ENCODE measurements at places on chromosomes 2 and 18.

GRCh38 chr2:37330681-37331080 lies 6.0 kb upstream of the PRKD3 start:
- no peak for DNase-seq

DNA sequence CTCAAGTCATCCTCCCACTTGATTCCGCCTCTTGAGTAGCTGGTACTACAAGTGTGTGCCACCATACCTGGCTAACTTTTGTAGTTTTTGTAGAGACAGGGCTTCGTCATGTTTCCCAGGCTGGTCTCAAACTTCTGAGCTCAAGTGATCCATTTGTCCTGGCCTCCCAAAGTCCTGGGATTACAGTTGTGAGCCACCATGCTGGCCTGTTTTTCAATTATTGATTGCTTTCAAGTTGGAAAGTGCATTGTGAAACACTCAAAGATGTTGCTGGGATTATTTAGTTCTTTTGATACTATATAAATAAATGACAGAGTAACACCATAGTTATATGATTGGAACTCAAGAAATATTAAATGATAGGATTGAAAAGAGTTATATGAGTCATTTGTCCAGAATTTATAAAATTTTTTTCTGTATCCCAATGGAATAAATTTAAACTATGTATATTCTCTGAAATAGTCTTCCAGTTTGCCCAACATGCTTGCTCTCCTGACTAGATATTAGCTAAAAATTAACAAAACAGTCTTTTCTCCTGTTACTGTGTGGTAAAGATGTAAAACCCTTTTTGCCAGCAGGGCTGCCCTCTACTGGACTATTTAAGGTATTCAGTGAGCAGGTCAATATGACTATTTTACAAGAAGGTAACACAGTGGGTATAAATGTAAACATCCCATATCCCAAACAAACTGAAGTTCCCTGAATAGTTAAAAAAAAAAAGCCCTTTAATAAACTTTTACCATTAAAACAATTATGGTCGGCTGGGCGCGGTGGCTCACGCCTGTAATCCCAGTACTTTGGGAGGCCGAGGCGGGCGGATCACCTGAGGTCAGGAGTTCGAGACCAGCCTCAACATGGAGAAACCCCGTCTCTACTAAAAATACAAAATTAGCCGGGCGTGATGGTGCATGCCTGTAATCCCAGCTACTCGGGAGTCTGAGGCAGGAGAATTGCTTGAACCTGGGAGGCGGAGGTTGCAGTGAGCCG lies 42.7 kb downstream of the ACSL3 start:
- no peak for DNase-seq

GRCh38 chr2:76998152-76998551 lies 524.0 kb downstream of the LRRTM4 start:
- DNase-seq: no peak

DNA sequence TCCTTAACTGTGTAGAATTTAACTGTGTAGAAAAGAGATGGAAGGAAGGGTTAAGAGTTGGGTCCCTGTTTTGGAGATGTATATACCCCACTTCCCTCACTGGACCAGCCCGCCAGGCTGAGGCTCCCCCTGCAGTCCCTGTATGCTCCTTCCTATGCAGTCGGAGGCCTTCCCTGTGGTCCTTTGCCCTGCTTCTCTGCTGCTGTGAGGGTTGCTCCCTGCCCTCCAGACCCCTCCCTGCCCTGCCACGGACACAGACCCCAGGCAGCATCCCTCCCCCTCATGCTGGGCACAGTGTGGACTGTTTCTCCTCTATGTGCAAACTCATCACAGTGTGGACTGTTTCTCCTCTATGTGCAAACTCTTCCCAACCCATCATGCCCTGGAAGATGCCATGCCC lies 88.7 kb downstream of the TGOLN2 start:
- no peak for DNase-seq

- DNase-seq: no peak
Measured at GRCh38 chr2:223026357-223027110, 25.5 kb upstream of the KCNE4 start.

Measured in activated T-helper 1 cell treated with anti-CD3 and anti-CD28 coated beads, Interleukin-12 subunit alpha, Interleukin-12 subunit beta, Interleukin-2, Interleukin-4 antibody, amounts not matched to agents 30 ng/mL and 10 ng/mL and 1 ng/mL, durations not matched to agents 14 hours and 24 hours and 36 hours (primary cell).